ENCODE measurements at places on chromosomes 3 and 15. TPM values are rescaled to one million over a fixed set of nuclear protein-coding genes. Genes with fewer than 3 reads are reported as not detected.

The TRPM1 gene
- total RNA-seq: not detected

GRCh38 chr3:18500322-18500721, 75.2 kb upstream of the SATB1 start:
- no peaks in the 10 kb centered on the region for H3K36me3 ChIP-seq
- no peaks in the 10 kb centered on the region for H3K4me1 ChIP-seq
- no peak overlapping the region for H3K4me3 ChIP-seq

- peaks cover 11% of the 10 kb centered on the region for H3K4me1 ChIP-seq
- peaks cover 12% of the 10 kb centered on the region for H3K36me3 ChIP-seq
- H3K27me3 ChIP-seq: no peaks in the 10 kb centered on the region
These were observed 874 bp downstream of the ZNF662 start for GRCh38 chr3:42906848-42907183.

DNA sequence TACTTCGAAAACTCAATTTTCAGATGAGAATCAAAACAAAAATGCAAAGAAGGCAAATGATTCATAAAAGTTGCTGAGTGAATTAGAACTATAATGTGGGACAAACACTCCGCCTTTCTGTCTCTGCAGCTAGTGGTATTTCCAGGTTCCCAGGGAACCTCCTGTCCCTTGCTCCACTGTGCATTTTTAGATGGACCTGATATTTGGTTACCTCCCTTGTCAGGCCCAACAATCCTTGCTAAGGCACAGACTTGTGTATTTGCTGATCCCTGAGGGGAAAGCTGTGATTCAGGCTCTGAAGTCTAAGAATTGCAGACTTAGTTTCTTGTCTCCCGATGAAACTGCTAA, 162.7 kb downstream of the LPP start:
- no peaks in the 10 kb centered on the region for H3K27me3 ChIP-seq
- DNase-seq: no peak
- H3K4me1 ChIP-seq: no peaks in the 10 kb centered on the region
- no peak overlapping the region for H3K4me3 ChIP-seq
- no peaks in the 10 kb centered on the region for H3K36me3 ChIP-seq

- H3K4me1 ChIP-seq: no peaks in the 10 kb centered on the region
- DNase-seq: no peak
- H3K36me3 ChIP-seq: no peaks in the 10 kb centered on the region
These were observed 25.7 kb downstream of the ECT2 start for GRCh38 chr3:172776049-172776717.

The SRP14 gene
- total RNA-seq: 511 TPM

- no peaks in the 10 kb centered on the region for H3K27me3 ChIP-seq
- H3K36me3 ChIP-seq: no peaks in the 10 kb centered on the region
- no peaks in the 10 kb centered on the region for H3K4me1 ChIP-seq
- no peak overlapping the region for H3K4me3 ChIP-seq
These were observed 66.2 kb downstream of the C3orf80 start for GRCh38 chr3:160291290-160291908.

- H3K27me3 ChIP-seq: no peaks in the 10 kb centered on the region
- no peaks in the 10 kb centered on the region for H3K4me1 ChIP-seq
- no peak for DNase-seq
These were observed 23.1 kb upstream of the RPL39L start for GRCh38 chr3:187162265-187162953.

- H3K4me3 ChIP-seq: no peak overlapping the region
- H3K4me1 ChIP-seq: peaks cover 24% of the 10 kb centered on the region
- H3K27me3 ChIP-seq: no peaks in the 10 kb centered on the region
These were observed 13.8 kb downstream of the TSPAN3 start for GRCh38 chr15:77057072-77057471.

DNA sequence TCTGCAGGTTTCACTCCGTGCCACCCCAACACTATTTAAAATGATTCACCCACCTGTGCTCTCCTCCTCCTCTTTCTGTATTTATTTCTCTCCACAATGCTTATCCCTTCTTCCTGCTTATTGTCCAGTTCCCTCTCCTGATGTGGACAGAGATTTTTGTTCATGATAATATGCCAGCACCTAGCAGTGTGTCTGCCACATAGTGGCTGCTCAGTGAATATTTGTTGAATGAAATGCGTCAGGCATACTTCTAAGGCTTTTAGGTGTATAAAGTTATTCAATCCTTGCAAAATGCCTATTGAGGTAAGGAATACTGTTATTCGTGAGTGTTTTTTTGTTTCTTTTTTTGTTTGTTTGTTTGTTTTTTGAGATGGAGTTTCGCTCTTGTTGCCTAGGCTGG, 67.5 kb upstream of the MME start:
- no peak overlapping the region for H3K27ac ChIP-seq
- H3K36me3 ChIP-seq: no peaks in the 10 kb centered on the region
- no peak for DNase-seq
- no peak overlapping the region for H3K4me3 ChIP-seq

GRCh38 chr3:152818027-152818426, 16.9 kb upstream of the P2RY1 start:
- H3K4me1 ChIP-seq: no peaks in the 10 kb centered on the region
- DNase-seq: no peak
- no peaks in the 10 kb centered on the region for H3K36me3 ChIP-seq
- no peak overlapping the region for H3K27ac ChIP-seq

The ALDH1A2 gene
- total RNA-seq: 0.68 TPM

The GATM gene
- 15.9 TPM for total RNA-seq

DNA sequence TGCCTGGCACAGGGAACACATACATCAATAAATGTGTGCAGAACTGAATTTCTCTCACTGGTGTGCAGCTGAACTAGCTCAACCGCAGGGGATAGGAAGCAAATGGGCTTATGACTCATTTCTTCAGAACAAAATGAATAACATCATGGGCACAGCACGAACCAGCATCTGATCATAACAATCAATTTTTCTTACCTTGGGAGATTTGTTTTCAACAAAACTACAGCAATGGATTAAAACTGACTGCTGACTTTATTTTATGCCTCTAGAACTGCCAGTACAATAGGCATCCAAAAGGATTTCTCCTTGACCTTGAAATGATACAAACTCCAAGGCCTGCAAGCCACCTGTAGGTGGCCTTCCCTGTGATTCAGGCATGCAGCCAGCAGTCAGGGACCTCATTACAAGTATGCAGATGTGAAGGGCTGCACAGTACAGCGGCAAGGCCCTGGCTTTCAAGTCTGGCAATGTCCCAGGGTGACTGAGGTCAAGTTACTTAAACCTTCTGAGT, 26.1 kb downstream of the TAMM41 start:
- DNase-seq: no peak
- no peaks in the 10 kb centered on the region for H3K4me1 ChIP-seq
- no peak overlapping the region for H3K4me3 ChIP-seq
- peaks cover 29% of the 10 kb centered on the region for H3K36me3 ChIP-seq

DNA sequence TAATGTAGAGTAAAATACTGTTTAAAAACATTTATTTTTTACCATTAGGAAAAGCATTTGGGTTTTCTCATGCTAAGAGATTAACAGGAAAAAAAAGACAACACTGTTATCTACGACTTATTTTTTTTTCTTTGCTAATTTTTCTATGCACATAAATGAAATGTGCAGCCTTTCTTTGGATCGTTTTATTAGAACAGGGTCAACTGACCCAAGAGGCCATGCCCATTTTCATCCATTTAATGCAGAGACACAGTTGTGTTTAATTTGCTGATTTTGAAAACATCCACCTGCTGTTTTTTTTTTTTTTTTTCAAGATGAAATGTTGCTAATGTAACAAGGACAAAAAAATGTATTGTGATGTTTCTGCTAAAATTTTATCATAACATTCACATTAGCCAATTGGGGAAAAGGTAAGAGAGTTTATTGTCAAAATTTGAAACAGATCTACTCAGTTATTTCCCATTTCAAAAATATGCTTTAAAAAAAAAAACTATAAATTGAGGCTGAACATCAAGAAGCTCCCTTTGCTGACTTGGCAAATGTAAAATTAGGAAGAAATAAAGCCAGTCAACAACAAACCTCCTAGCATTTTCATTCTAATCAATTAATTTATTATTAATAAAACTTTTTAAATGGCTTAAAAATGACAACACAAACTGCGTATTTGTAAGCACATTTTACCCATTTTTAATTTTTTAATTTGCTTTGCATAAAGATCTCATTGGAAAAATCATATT, 485.2 kb downstream of the ROBO2 start:
- no peaks in the 10 kb centered on the region for H3K36me3 ChIP-seq
- no peaks in the 10 kb centered on the region for H3K27me3 ChIP-seq
- no peak for DNase-seq
- no peaks in the 10 kb centered on the region for H3K4me1 ChIP-seq
- no peak overlapping the region for H3K27ac ChIP-seq

The SLC51B gene
- total RNA-seq: 3.4 TPM

GRCh38 chr3:127914584-127914983, 448 bp upstream of the KBTBD12 start:
- no peaks in the 10 kb centered on the region for H3K36me3 ChIP-seq
- peak overlapping the region; percentile 23 for H3K4me3 ChIP-seq
- no peaks in the 10 kb centered on the region for H3K27me3 ChIP-seq
- DNase-seq: no peak
- H3K4me1 ChIP-seq: peaks cover 7% of the 10 kb centered on the region
- H3K27ac ChIP-seq: peak overlapping the region; percentile 62

- no peak overlapping the region for H3K4me3 ChIP-seq
- no peak overlapping the region for H3K27ac ChIP-seq
- H3K27me3 ChIP-seq: no peaks in the 10 kb centered on the region
- no peaks in the 10 kb centered on the region for H3K4me1 ChIP-seq
- DNase-seq: peak; percentile 50
- no peaks in the 10 kb centered on the region for H3K36me3 ChIP-seq
These were observed 70.5 kb upstream of the ATP10A start for GRCh38 chr15:25933456-25934158.

- no peak overlapping the region for H3K27ac ChIP-seq
- no peaks in the 10 kb centered on the region for H3K4me1 ChIP-seq
- no peak overlapping the region for H3K4me3 ChIP-seq
- no peaks in the 10 kb centered on the region for H3K27me3 ChIP-seq
- DNase-seq: no peak
These were observed 215.2 kb upstream of the BCHE start for GRCh38 chr3:166052440-166052839.

- H3K36me3 ChIP-seq: no peaks in the 10 kb centered on the region
- no peak for DNase-seq
- no peaks in the 10 kb centered on the region for H3K4me1 ChIP-seq
- no peak overlapping the region for H3K4me3 ChIP-seq
- H3K27me3 ChIP-seq: no peaks in the 10 kb centered on the region
These were observed 33.6 kb upstream of the LRRC3B start for GRCh38 chr3:26588931-26589330.

DNA sequence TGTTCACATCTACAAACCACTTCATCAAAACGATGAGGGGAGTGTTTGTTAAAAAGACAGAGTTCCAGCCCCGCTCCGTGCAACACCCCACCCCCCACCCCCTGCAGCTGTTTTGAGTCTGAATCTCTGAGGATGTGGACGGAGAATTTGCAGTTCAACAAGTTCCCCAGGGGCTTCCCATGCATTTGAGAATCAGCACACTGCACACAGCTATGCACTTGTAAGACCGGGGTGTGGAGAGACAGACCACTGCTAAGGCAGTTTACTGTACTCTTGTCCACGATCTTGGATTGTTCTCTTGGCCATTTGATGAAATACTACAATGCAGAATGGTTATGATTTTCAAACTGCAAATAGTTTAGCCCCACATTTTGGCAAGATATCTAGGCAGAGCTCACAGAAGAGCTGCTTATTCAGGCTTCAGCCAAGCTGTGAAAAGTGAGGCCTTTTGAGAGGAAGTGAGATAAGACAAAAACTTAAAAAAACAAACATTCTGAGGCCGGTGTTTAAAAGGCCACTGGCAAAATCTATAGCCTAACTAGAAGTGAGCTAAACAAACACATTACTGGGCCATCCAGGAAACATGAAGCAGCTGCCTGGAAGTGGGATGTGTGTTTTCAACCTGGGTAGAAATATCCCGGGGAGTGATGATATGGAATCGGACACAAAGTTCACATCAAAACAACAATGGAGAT, 308.2 kb upstream of the ADAMTS9 start:
- H3K27me3 ChIP-seq: no peaks in the 10 kb centered on the region
- H3K4me1 ChIP-seq: no peaks in the 10 kb centered on the region
- no peak for DNase-seq
- H3K4me3 ChIP-seq: no peak overlapping the region

DNA sequence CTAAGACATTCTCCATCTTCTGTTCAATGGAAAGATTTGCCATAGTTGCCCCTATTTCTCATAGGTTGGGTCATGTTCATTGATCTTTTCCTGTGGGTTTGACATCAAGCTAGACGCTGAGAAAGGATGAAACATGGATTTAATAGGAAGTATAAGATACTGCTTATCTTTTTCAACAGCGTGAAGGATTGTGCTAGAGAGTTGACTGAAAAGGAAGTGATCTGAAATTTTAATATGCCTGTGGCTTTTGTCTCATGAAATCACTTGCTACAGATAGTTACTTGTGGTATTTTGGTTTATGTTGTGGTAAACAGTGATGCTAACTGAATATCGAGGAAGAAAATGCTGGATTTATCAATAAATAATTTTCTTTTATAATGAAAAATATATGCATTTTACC, 442.9 kb downstream of the EDEM1 start:
- no peaks in the 10 kb centered on the region for H3K36me3 ChIP-seq
- DNase-seq: no peak
- H3K4me1 ChIP-seq: no peaks in the 10 kb centered on the region
- H3K27ac ChIP-seq: no peak overlapping the region
- H3K27me3 ChIP-seq: no peaks in the 10 kb centered on the region
- no peak overlapping the region for H3K4me3 ChIP-seq

The KCNMB2 gene
- not detected for total RNA-seq

The KCNH8 gene
- 1.1 TPM for total RNA-seq

DNA sequence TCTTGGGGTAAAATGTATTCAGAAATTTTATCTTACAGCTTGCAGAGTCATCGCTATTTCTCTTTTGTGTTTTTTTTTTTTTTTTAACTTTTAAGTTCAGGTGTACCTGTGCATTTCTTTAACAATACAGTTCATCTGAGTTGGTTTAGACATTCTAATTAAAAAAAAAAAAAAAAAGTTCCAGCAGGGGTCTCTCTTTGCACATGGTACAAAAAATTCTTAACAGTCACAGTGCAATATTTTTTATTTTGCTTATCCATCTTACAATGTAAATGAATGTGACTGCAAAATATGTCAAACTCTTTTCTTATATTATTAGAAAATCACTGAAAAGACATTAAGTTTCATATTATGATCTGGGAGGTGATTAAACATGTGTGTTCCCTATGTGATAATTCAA, 47.5 kb upstream of the SLC9A9 start:
- H3K36me3 ChIP-seq: no peaks in the 10 kb centered on the region
- no peak for DNase-seq
- H3K4me1 ChIP-seq: peaks cover 6% of the 10 kb centered on the region
- H3K4me3 ChIP-seq: no peak overlapping the region
- H3K27me3 ChIP-seq: no peaks in the 10 kb centered on the region

The CLRN1 gene
- not detected for total RNA-seq

GRCh38 chr15:49185473-49185872, 15.4 kb downstream of the GALK2 start:
- H3K36me3 ChIP-seq: no peaks in the 10 kb centered on the region
- H3K4me1 ChIP-seq: no peaks in the 10 kb centered on the region
- no peaks in the 10 kb centered on the region for H3K27me3 ChIP-seq

- no peak overlapping the region for H3K27ac ChIP-seq
- H3K36me3 ChIP-seq: no peaks in the 10 kb centered on the region
- no peaks in the 10 kb centered on the region for H3K4me1 ChIP-seq
- no peak for DNase-seq
These were observed 27.5 kb downstream of the THSD4 start for GRCh38 chr15:71142780-71143179.

All from transverse colon (tissue), 4 donors.